ENCODE measurements at places on chromosomes 6 and 20.

- no peak for DNase-seq
Measured at GRCh38 chr6:9439621-9440330, 975.1 kb downstream of the TFAP2A start.

DNA sequence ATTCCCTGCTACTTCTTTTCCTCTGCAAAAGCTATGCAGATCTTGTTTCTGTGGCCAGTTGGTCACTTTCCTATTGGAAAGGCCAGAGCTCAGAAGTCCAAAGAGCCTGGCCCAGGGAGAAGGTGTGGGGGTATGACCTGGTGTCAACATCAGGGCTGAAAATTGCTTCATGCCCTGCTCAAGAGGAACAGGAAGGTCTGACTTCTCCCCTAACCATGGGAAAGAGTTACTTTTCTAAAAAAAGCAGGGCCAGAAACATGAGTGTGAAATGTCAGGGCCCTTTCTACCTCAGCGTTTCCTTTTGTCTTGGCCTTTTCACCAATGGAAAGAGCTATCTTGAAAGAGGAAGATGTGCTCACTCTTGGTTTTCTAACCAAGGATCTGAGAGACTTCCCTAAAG, 117.4 kb downstream of the MAFB start:
- no peak for DNase-seq

DNA sequence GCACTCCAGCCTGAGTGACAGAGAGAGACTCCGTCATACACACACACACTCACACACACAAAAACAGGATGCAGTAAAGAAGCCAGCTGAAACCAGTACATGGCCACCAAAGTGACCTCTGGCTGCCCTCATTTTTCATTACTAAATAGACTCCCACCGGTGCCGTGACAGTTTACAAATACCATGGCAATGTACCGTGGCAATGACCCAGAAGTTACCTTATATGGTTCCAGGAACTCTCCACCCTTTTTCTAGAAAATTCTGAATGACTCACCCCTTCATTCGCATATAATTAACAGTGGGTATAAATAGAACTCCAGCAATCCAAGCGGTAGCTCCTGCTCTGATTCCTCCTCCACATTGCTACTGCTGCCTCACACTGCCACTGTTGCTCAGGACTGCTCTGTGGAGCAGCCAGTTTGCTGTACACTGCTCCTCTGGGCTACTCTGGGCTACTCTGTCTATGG, 57.7 kb downstream of the SNX5 start:
- DNase-seq: no peak

- DNase-seq: no peak
Measured at GRCh38 chr6:10300071-10300470, 114.8 kb downstream of the TFAP2A start.

DNA sequence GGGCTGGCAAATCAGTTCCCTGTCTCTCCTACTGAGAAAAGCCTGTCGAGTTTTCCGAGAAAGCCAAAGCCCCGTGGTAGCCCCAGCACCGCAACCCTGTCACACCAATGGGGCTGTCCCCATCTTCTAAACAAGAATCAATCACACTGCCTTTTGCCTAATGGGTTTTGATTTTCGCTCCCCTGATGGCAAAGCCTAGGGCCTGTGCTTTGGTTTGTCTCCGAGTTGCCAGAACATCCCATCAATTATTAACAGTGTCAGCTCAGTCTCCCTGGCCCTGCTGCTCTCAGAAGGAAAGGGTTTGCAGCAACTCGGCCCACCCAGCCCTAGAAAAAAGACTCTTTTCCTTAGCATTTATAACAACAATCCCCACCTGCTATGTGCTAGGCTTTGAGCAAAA, 4.2 kb downstream of the KCNB1 start:
- DNase-seq: no peak

DNA sequence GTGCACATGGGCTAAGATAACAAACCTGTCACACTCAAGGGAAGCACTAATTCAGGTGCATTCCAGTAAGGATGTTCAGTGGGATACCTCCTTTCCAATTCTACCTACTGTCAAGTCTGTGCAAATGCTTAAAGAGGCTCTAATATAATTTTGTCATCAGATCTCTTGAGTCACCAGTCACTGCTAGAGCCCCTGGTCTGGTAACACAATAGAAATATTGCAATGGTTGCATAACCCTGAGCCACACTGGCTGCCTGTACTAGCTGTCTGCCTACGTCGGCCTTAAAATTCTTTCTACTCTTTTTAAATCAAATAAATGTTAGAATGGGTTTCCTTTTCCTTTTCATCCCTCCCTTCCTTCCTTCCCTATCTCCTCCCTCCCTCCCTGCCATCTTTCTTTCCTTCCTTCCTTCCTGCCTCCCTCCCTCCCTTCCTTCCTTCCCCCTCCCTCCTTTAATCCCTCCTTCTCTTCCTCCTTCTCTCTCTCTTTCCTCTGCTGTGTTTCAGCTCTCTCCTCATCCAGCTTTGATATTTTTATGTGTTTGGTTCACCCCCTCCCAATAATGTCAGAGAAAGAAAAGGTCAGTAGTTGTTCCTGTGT, 28.1 kb upstream of the OLIG3 start:
- no peak for DNase-seq

- no peak for DNase-seq
Measured at GRCh38 chr6:161021998-161022743, 30.6 kb downstream of the MAP3K4 start.

DNA sequence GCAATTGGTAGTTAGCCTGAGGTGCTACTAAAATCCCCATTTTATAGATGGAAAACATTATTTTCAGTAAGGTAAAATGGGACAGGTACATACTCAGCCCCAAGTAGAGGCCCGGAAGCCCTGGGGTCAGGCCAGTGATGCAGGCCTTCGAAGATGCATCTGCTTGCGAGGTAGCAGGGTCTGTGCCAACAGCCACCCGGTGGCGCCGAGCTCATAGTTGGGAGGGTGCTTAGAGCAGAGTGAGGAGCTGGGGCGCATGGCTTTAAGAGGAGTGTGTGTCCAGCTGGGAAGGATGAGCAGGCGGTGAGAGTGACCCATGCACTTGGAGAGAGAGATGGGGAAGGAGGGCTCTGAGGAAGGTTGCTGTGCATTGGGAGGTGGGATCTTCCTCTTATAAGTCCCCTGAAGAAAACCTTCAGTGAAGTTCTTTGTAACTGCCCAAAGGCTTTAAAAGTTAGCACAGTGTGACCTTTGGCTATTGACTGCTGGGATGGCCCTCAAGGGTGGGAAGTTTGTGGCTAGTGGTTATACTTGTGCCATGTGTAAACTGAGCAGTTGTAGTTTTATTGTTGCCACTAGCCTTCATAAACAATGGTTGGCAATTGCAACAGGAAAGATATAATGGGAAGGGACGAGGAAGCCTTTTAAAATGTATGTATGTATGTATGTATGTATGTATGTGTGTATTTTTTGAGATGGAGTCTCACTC, 71.1 kb downstream of the TOX2 start:
- DNase-seq: no peak

- DNase-seq: peak; percentile 66
Measured at GRCh38 chr6:26033085-26033940, 53.9 kb upstream of the HFE start.

- DNase-seq: no peak
Measured at GRCh38 chr20:19901226-19901625, 115.9 kb upstream of the NAA20 start.

DNA sequence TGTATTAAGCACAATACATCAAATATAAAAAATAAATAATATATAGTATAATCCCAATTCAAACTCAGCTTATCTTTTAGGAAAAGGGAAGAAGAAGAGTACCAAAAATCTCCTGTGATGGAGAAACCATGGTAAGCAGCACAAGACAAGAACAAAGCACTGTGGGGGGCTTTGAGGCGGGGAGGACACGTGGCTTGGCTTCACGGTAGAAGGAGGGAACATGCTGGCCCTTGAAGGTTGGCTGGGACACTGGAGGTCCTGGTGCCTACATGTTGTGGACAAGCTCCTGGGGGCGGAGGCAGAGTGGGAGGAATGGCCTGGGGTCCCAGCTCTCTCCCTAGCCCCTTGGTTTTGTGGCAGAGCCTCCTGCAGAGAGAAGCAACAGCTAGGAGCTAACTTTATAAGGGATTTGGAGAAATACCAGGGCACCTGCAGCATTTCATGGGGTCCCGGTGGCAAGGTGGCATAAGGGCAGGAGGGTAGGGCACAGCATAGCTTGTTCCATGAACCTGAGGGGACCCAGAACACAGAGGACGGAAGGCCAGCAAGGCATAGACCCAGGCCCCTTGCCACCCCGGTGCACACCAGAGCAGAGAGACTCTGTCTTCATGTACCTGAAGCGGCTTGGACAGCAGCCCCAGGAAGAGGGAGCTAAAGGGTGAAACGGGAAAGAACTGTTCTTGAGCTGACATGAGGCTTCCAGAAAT, 72.0 kb downstream of the LY86 start:
- DNase-seq: no peak

GRCh38 chr6:164023535-164023934, 609.0 kb downstream of the QKI start:
- no peak for DNase-seq

GRCh38 chr20:62772990-62773844, 23.1 kb upstream of the MRGBP start:
- no peak for DNase-seq

- DNase-seq: no peak
Measured at GRCh38 chr20:21867811-21868210, 162.3 kb downstream of the PAX1 start.

DNA sequence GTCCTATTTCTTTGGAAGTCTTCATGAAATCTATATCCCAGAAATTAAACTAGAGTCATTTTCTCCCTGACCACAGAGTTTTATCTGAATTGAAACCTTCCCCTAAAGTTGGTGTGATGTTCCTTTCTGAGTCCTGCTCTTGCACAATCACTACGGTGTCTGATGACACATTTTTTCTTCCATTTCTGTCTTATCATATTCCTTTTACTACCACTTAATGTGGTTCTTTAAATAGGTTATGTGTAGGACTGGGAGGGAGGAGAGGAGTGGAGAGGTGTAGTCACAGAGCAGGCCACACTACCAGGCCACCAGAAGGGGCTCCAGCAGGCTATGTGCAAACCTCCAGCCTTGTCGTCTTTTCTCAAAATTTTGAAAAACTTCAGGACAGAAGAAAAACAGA, 39.7 kb upstream of the ATXN1 start:
- peak; percentile 8 for DNase-seq

DNA sequence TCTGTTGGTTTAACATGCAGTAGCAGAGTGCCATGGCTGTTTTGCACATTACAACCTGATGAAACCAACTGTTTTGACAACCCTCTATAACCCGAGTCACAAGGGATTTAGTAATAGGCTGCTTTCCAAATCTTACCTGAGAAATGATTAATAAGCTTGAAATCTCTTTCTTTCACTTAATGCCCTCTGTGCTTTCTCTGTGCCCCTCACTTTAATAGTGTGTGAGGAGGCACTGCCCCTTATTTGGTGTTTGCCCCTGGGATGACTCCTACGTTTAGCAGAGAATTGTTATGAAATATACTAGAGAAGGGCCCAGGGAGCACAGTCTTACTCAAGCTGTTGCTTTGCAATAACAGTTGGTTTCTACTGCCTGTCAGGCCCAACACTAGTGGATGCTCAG, 31.0 kb upstream of the PTCHD4 start:
- DNase-seq: no peak

- no peak for DNase-seq
Measured at GRCh38 chr6:63640062-63640461, 4.5 kb downstream of the PHF3 start.

- no peak for DNase-seq
Measured at GRCh38 chr6:150654608-150655007, 54.9 kb downstream of the PLEKHG1 start.

DNA sequence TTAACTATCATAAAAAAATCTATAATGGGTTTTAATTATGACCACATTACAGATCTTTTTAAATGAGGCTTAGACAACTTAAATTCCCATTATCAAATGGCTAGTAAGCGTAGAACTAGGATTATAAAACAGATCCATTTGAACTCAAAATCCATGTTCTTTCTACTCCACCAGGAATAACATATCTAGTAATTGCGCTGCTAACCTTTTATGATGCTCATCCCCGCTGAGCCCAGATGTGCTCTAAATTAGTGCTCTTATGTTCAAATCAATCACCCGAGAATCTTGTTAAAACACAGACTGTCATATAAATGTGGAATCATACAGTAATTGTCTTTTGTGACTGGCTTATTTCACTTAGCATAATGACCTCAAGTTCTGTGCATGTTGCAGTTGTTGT, 903.1 kb downstream of the PHF3 start:
- DNase-seq: no peak

GRCh38 chr6:107711412-107712236, 112.5 kb downstream of the SCML4 start:
- DNase-seq: no peak

DNA sequence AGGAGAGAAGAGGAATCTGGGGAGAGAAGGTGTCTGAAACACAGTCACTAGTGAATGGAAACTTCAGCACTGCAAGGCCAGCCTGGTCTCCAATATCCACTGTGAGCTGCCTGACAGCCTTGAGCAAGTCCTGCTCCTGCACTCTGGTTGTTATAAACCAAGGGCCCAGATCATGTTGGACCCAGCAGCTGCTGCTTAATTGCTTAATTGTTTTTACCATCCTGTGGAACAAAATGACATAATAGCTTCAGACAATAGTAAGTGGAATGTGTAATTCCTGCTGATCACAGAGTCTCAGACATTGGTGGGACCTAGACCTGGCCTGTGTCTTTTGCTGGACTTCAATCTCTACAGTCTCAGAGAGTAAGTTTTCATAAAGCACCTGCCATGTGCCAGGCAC, 833.7 kb downstream of the TFAP2A start:
- DNase-seq: no peak

- DNase-seq: no peak
Measured at GRCh38 chr6:113115196-113115595, 741.9 kb upstream of the MARCKS start.

- no peak for DNase-seq
Measured at GRCh38 chr20:44450281-44450889, 25.3 kb upstream of the TTPAL start.

DNA sequence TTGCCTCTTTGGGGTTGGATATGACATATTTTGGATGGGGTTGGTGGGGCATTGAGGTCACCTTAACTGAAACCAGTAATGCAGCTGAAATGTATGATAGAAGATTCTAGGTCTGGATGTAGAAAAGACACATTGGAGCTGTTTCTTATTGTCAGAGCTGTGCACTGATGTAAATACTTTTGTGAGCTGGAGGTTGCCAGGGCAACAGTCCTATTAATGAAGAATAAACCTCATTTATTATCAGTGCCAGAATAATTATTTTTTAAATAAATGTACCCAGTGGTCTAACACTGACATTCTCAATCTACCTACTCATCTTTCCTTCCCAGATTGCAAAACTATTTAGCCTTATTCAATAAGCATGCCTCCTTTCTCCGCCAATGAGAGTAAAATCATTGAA, 57.0 kb downstream of the CAP2 start:
- no peak for DNase-seq
